Stimulated activated naive CD8-positive, alpha-beta T cell treated with anti-CD3 and anti-CD28 coated beads, Interleukin-15, Interleukin-2, amounts not matched to agents 100 U/mL and 50 U/mL, for 24 hours (primary cell): ENCODE measurements at places on chromosomes 3 and 15.

- no peak for DNase-seq
Measured at GRCh38 chr3:142263112-142263511, 37.7 kb upstream of the GK5 start.

DNA sequence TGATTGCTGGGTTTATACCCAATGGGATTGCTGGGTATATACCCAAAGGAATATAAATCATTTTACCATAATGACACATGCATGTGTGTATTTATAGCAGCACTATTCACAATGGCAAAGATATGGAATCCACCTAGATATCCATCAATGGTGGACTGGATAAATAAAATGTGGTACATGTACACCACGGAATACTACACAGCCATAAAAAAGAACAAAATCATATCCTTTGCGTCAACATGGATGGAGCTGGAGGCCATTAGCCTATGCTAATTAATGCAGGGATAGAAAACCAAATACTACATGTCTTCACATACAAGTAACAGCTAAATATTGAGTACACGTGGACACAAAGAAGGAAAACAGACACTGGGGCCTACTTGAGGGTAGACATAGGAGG lies 22.6 kb downstream of the MNS1 start:
- DNase-seq: no peak

GRCh38 chr3:81765400-81765799 lies 4.0 kb upstream of the GBE1 start:
- DNase-seq: no peak

GRCh38 chr3:96059301-96059700 lies 755.1 kb upstream of the EPHA6 start:
- DNase-seq: no peak

- no peak for DNase-seq
Measured at GRCh38 chr3:60133269-60134162, 1083.7 kb upstream of the CFAP20DC start.
